ENCODE measurements at places on chromosomes 7 and 10.

DNA sequence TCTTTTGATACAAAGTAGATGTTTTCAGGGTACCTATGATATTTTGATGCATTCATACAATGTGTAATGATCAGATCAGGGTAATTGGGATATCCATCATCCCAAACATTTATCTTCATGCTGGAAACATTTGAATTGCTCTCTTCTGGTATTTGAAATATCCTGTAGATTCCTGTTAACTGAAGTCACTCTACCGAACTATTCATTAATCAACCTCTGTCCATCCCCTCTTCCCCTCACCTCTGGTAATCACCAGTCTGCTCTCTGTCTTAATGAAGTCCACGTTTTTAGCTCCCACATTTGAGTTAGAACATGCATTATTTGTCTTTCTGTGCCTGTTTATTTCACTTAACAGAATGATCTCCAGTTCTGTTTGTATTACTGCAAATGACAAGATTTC, 11.3 kb downstream of the MTG1 start:
- DNase-seq = no peak

- no peak for DNase-seq
These were observed 104.0 kb downstream of the BAMBI start for GRCh38 chr10:28781296-28781695.

DNA sequence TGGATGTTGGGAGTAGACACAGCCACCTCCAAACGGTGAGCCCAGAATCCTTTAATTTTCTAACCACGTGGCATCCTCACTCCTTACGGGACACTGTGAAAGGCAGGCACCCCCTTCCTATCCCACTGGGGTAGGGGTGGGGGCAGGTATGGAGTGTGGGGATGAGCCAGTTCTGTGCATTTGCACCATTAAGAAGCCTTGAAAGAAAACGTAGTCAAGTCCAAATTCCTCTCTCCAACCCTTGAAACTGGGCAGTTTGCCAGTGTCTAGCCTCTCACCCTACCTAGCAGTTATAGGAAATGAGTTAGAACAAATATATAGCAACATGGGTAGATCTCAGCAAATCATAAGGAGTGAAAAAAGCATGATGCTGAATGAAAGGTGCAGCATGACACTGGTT, 92.4 kb upstream of the LEP start:
- DNase-seq = no peak

DNA sequence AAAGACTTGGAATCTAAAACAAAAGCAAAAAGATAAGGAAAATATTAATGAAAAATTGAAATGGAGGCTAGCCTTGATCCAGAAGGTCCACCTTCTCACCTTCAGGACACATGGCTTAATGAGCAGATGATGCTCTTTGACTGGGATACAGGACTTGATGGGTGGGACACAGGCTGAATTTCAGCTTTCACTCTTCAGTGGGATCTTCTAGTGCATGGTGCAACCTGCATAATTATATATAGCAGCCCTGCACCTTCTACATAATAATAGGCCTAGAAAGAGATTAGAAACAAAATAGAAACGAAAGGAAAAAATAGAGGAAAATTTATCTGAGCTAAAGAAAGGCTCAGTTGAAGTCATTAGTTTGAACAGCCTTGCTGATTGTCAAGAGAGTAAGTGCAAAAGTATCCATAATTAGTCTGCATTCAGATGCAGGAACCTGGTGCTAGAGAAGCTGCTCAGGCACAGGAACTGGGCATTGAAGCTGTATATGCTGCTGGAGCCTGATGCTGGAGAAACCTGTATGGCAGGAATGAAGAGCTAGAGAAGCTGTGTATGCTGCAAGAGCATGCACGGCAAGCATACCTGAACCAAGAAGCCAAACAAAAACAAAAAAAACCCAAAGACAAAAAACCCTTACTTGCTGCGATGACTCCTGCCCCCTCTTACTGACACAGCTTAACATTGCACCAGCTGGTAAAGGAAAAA, 19.4 kb downstream of the MKLN1 start:
- DNase-seq = no peak

DNA sequence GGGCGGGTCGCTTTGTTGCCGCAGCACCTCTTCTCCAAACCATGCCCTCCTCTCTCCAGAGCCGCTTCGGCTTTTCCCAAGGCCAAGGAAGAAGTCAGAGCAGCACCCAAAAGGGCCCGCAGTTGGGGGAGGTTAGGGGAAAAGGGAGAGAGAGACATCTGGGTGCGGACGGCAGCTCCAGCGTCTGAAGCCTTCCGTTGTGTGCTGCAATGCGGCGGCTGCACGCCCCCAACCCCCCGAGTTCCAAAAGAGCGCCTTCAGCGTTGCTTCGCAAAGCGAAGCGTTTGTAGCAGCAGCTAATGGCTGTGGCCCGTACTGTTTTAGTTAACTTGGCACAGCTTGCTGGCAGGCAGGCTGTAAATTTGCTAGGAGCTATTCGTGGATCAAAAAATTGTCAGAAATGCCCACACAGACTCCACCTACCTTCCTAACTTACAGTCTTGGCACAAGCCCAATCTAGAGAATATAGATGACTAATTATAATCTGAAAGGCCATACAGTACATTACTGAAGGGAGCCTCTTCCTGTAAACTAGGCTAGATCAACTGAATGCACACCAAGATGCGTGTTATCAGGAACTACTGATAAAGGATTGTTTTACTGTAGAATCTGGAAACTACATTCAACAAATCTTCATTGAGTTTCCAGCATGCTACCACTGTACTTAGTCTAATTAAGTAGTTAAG, 1.1 kb upstream of the KBTBD2 start:
- peak; percentile 53 for DNase-seq

- DNase-seq = no peak
These were observed 341.6 kb upstream of the MEOX2 start for GRCh38 chr7:16028103-16028502.

DNA sequence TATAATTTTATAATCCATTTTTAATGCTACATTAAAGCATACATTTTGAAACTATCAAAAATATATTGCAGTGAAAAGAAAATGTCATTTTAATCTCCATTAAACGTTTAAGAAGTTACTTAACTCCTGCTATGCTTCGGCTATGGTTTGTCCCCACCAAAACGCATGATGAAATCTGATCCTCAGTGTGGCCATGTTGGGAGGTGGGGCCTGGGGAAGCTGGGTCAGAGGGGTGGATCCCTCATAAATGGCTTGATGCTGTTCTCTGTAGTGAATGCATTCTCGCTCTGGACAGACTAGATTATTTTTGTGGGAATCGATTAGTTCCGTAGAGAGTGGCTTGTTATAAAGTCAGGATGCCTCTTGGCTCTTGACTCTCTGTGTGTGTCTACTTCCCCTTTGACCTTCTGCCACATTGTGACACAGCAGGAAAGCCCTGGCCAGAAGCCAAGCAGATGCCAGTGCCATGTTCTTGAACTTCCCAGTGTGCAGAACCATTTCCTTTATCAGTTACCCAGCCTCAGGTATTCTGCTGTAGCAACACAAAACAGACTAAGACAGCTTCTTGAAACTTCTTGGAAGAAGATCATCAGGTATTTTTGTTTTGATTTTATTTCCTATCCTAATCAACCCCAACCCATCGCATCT, 77.8 kb downstream of the TCERG1L start:
- DNase-seq = no peak

GRCh38 chr7:29242265-29242664, 47.7 kb downstream of the CHN2 start:
- DNase-seq = no peak

DNA sequence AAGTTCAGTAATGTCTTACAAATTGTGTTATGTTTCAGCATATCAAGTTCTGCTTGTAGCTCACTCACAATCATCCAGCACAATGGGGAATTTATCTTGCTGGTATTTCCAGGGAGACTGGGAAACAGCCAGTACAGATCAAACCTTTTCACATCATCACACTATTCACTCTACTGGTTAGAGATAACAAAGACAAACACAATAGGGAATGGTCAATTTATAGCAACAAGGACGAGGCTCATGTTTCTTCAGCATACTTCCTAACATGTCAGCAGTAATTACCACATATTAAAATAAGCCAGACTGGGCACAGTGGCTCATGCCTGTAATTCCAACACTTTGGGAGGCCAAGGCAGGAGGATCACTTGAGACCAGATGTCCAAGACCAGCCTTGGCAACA, 38.3 kb downstream of the TOMM7 start:
- no peak for DNase-seq

- DNase-seq = no peak
These were observed 101.2 kb upstream of the PRPS1L1 start for GRCh38 chr7:18128846-18129245.

GRCh38 chr10:49219248-49219647, 31.1 kb upstream of the TMEM273 start:
- DNase-seq = no peak

GRCh38 chr10:59082249-59082648, 94.2 kb upstream of the PHYHIPL start:
- no peak for DNase-seq

DNA sequence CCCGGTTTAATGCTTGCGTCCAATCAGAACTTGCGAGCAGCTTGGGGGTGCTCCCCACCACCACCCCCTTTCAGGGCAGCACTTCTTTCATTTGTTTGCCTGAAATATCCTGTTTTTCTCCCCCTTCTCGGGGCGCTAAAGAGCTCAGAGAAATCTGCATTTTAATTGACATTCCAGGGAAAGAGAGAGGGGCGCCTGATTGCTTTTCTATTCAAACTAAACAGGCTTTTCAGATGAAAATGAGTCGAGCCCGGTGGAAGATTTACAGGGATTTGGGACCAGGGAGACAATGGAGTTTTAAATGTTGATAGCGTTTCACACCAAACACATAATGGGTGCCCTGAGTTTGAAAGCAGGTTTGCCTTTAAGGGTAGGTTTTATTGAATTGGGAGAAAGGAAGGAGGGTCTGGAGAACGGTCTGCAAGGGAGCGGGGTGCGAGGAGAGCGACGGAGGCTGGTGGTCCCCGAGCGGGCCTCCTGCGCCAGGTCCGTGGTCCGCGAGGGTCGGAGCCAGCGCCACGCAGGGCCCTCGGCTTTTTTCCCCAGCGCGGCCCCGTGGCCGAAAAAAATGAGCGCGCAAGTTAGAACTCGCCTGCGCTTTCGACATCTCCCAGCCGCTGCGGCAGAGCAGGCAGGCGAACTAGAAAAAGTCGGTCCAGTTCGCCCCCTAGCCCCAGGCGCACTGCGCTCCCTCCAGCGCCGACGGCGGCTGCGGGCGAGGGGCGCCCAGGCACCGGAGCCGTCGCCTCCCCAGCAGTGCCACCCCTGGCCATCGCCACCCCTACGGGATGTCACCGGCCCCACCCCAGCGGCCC, 1.3 kb downstream of the FGFR2 start:
- DNase-seq = no peak

DNA sequence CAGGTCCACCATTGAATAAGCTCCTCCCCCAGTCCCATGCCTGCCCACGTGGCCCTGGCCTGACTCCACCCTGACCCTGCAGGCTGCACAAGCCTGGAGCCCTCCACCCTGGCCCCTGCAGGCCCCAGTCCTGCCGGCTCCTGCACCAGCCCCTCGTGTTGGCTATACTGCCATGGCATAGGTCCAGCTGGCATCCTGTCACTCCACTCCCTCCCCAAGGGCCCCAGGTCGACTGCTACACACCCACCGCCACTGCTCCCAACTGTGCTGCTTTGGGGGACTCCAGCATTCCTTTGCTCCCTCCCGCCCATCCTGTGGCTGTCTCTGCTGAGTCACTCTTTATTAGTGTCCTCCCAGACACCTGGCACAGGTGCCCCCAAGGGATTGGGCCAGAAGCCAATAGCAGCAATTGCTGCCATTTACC, 32.4 kb upstream of the HSPA12A start:
- no peak for DNase-seq

- DNase-seq = no peak
These were observed 8.8 kb downstream of the ADAM8 start for GRCh38 chr10:133267829-133268228.

DNA sequence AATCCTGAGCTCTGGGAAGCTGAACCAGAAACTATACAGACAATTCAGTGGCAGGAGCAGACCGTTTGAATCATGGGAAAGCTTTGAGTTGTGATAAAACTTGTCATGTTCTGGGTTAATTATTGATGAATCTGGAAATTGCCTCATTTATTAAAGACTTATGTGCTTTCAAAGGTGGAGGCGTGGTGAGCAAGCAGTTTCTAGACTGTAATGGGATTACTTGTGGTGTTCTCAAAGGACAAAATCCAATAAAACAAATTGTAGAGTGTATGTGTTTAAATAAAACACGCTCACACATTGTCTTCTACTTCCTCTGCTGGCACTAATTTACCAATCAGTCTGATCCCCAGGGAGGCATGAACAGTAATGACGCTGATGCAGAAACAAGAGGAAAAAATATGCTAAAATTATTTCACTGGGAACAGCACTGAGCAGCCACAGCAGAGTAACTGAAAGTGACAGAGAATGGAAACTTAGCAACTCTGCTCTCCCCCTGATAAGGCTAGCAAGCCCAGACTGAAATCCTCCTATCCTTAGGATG, 25.1 kb downstream of the PARD3 start:
- DNase-seq = no peak

GRCh38 chr7:107966711-107967110, 36.2 kb downstream of the LAMB1 start:
- DNase-seq = no peak

DNA sequence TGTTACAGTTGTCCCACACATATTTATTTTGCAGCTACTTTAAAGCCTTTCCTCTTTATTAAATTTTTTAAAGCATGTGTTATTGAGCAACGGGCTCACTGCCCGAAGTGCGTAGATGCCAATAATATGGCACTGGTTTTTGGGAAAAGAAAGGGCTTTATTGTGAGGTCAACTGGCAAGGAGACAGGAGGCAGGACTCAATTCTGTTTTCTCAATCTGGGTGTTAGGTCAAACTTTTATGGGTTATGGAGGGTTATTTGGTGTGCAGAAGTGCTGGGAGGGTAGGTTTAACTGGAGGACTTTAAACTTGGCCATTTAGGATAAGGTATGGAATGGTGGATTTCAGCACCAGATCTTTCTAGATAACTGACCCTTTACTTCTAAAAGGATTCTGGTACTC, 183.6 kb downstream of the LRRC4 start:
- DNase-seq = no peak

DNA sequence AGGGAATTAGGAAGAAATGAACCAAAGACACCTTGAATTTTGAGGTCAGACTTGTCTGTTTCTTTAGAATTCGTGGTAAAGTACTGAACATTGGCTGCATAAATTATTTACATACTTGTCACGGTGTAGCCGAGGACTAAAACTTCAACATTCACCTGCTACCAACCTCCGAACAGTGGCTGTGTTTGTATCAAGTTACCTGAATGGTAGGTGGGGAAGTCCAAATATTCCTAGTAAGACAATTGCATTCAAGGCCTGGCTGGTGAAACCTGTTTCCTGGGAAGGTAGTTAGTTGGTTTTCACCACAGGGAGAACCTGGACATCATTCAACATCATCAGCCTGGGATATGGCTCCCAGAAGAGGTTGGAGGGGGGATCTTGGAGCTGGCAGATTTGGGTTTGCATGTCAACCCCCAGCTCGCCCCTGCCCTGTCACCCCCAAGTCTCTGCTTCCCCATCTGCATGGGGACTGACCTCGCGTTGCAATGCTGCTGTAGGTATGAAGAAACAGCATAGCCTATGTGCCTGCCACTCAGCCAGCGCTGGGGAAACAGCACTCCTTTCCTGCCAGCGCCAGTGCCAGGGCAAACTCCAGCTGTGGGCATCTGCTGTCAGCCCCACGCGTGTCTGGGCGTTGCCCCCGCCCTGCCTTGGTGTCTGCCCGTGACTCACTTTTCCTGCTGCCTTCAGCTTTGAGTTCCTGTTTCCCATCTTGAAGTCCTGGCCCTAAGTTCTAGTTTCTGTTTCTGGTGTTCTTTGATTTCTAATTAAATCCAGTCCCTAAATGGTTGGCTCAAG, 12.7 kb upstream of the LARP4B start:
- DNase-seq = no peak

- DNase-seq = peak; percentile 36
These were observed 14.6 kb downstream of the PALS2 start for GRCh38 chr7:24587853-24588252.

- DNase-seq = no peak
These were observed 16.5 kb downstream of the MAT1A start for GRCh38 chr10:80272793-80273522.

Data from central memory CD4-positive, alpha-beta T cell (primary cell).